ENCODE measurements at places on chromosomes 7 and 10.

DNA sequence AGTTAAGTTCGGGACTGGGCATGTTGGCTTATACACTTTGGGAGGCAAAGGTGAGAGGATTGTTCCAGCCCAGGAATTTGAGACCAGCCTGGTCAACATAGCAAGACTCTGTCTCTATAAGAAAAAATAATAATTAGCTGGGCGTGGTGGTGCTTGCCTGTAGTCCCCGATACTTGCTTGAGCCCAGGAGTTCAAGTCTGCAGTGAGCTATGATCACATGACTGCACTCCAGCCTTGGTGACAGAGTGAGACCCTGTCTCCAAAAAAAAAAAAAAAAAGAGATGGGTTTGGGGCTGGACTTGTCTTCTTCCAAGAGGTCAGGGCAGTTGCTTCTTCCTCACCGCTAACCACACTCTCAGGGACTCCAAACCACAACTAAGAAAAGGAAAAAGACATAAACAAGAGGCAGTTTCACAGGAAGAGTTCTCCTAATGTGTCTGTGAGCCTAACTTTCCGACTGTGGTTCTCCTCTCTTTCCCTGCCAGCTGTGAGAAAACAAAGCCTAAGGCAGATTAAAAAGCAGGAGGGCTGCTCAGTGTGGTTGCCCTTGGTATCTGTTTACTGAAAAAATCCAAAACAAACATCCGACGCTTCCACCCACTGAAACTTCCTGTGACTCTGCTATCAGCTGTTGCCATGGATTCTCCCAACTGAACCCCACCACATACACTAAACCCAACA is 2.4 kb upstream of the SERPINE1 start:
- DNase-seq = no peak

DNA sequence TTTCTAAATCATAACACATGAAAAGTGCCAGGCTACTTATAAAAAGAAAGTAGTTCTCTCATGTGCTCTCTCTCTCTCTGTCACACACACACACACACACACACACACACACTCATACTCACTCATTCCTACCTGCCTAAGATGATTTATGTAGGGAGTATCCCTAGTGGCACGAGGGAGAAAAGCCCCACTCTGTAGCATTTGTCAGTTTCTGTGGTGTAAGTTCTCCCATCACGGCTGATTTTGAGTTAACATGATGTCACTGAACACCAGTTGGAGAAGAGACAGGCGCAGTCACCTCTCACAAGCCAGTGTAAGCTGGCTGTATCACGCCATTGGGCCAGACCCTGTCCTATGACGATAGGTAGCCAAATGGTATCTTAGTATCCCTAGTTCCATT is 395.4 kb downstream of the SFMBT2 start:
- no peak for DNase-seq

DNA sequence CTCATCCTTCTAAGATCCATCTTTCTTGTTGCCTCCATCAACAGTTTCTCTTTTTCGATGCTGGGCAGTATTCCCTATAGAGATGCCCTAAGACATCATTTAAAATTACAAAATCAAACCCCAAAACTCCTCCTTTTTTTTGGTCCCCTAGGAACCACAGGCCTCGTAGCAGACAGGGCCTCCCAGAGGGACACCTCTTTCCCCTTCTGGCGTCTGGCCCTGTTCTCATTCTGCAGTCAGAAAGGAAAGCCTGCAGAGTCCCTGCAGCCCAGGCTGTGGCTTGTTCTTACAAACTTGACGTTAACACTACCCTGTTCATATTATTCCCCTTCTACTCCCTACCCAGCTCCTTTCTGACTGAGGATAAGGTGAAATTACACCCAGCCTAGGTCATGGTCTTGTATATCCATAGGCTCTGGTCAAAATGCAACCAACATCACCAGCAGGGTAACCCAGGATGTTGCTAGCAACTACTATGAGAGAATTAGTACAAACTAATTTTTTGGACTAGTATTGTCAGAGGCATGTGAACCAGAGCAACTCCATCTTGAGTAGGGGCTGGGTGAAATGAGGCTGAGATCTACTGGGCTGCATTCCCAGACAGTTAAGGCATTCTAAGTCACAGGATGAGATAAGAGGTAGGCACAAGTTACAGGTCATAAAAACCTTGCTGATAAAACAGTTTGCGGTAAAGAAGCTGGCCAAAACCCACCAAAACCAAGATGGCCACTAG is 3.5 kb upstream of the EPHA1 start:
- DNase-seq = no peak

DNA sequence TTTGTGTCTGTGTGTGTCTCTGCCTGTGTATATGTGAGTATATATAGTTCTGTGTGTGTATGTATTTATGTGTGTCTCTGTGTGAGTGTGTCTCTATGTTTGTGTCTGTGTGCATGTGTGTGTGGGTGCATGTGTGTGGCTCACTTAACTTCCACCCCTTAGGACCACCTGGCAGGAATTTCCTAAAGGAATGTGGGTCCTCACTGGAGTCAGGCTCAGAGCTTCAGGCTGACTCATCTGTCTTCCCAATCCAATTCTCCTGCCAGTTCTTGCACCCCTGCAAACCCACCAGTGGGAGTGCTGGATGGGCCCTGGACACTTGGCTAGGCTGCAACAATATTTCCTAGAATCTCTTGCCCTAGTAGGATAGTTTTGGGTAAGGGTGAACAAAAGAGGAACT is 70.2 kb upstream of the GRB10 start:
- no peak for DNase-seq

- no peak for DNase-seq
Measured at GRCh38 chr10:19920075-19920726, 104.0 kb downstream of the PLXDC2 start.

- no peak for DNase-seq
Measured at GRCh38 chr10:26739071-26739631, 41.6 kb downstream of the PDSS1 start.

GRCh38 chr10:5078547-5079180 is 15.6 kb upstream of the AKR1C3 start:
- DNase-seq = no peak

GRCh38 chr10:111030042-111030750 is 46.6 kb upstream of the ADRA2A start:
- no peak for DNase-seq

DNA sequence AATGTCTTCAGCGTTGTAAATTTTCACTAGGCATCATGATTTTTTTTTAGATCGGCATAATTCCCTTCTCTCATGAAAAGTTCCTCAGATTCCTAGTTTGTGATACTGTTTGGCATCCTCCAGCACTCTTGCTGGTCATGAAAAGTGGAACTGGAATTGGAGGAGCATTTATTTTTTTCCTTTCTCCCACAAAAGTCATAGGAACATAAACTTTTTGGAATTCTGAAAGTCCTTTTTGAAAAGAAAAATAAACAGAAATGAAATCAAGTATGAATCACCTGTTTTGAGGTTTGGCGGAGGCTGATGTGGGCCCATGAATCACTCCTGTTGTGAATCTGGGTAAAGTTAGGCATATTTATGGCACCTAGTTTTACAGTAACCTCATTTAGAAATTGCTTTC is 17.7 kb downstream of the CACNB2 start:
- no peak for DNase-seq

GRCh38 chr10:77541944-77542343 is 95.7 kb downstream of the KCNMA1 start:
- DNase-seq = no peak

DNA sequence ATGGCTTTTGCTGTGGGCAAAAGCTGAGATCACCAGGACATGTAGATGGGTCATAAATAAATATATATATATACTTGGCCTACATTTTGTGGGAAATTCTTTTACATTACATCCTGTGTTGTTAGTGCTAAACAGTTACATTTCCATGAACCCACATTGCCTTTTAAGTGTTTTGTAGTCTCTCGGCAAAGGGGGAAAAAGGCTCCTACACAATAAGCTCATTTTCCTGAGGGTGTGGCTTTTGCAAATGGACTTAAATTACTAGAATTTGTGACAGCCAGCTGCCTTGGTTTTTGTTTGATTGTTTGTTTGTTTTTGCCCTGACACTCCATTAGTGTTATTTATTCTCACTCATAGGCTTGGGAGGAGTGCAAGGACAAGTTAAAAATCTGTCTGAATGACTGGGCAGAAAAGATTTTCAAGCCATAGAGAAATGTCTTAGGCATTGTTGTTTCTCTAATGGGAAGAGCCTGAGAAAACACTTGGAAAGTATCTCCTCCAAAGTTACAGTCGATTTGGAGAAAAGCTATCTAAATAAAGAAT is 128.8 kb downstream of the DGKB start:
- DNase-seq = no peak

- no peak for DNase-seq
Measured at GRCh38 chr7:16398146-16399017, 23.0 kb downstream of the CRPPA start.

- no peak for DNase-seq
Measured at GRCh38 chr10:6875269-6875865, 295.3 kb upstream of the PRKCQ start.

GRCh38 chr10:16581202-16581601 is 59.5 kb upstream of the C1QL3 start:
- DNase-seq = no peak

DNA sequence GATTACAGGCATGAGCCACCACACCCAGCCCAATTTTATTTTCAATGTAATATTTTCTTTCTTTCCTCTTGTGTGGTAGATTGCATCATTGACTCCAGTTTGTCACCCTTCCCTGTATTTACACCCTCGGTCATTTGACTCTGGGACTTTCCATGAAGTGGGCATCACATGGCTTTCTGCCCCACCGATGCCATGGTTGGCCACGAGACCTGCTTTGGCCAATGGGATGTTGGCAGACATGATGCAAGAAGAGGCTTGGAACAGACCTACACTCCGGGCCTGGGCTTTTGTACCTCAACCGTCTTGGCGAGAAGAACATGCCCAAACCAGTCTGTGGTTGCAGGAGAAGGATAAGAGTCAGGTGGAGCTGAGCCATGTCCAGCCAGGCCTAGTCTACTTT is 38.8 kb upstream of the CACUL1 start:
- DNase-seq = no peak

- DNase-seq = no peak
Measured at GRCh38 chr7:140539461-140539860, 60.2 kb upstream of the MKRN1 start.

DNA sequence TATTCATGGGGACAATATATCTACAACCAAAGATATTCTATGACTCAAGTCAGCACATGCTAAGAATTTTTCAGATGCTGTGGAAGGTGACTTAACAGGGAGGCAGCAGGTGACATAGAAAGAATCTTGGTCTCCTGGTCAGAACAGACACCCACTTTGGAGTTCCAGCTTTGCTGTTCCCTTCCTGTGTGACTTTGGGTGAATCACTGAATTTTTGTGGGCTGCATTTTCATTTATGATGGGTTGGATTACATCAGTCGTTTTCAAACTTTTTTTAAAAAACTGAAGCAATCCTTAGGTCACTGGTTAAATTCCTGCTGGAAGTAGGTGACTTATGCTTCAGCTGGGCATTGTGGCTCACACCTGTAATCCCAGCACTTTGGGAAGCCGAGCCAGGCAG is 24.9 kb downstream of the RGR start:
- no peak for DNase-seq

GRCh38 chr7:13933091-13933490 is 56.4 kb downstream of the ETV1 start:
- no peak for DNase-seq

DNA sequence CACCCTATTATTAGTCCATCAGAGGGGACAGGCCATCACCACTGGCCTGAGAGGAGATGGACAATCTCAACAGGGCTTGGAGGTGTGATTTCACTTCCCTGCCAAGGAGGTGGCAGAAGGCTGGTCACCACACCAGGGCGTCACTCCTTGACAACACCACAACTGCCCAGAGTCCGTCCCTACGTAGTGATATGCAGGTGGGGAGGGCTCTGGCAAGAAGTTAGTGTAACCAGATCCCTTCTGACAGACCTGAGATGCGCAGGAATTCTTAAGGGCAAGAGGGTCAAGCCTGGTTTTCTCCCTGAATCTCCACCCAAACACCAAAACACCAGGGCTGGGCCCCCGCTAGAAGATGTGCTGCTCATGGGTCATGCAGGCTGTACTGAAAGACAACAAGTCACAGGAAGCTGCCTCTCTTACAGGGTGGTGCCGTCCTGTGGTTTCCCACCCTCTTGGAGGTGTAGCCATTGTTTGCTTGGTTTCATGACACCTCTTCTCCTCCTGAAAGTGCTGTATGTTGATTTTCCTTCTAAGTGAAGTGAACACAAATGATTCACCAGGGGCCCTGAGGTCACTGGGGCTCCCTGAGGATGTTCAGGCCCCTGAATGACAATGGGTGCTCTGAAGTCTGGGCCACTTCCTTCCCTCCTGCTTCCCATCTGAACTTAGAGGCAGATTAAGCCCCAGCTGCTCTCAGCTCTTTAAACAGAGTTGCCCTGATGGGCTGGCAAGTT is 27.1 kb downstream of the ATXN7L1 start:
- peak; percentile 30 for DNase-seq

DNA sequence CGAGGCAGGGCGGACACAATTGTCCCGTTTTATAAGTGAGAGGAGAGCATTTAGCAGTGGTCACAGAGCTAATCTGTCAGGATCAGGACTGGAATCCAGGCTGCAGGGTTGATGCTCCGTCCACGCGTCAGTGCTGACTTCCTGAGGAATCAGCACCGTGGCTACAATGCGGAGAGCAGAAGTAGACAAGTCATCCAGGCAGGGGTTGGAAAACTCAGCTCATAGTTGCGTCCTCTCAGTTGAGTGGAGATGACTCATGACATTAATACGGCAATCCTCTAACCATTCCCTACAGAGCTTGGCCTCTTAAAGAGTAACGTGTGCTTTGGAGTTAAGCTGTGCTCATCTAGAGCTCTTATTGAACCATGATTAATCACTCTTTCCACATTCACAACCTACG is 17.1 kb upstream of the HTR5A start:
- no peak for DNase-seq

- DNase-seq = no peak
Measured at GRCh38 chr7:194252-195009, 2.1 kb downstream of the FAM20C start.

- no peak for DNase-seq
Measured at GRCh38 chr10:133105686-133106390, 18.1 kb downstream of the ADGRA1 start.

Data from stimulated activated CD4-positive, alpha-beta T cell treated with anti-CD3 and anti-CD28 coated beads, Interleukin-1b, Interleukin-23, amount 100 ng/mL, for 1 hour (primary cell).